ENCODE measurements at places on chromosomes 3 and 15. TPM values are rescaled to one million over a fixed set of nuclear protein-coding genes. Genes with fewer than 3 reads are reported as not detected.

GRCh38 chr3:180934638-180935037 lies 22.2 kb downstream of the FXR1 start:
- DNase-seq = no peak

Gene GPR149
- 0.16 TPM for total RNA-seq

GRCh38 chr3:98343647-98344507 lies 9.8 kb upstream of the OR5K4 start:
- DNase-seq = no peak

Gene WNT7A
- 9.0 TPM for total RNA-seq

Gene IL1RAP
- 17.3 TPM for total RNA-seq

- no peak for DNase-seq
These were observed 151.5 kb downstream of the LRRK1 start for GRCh38 chr15:101070502-101071273.

DNA sequence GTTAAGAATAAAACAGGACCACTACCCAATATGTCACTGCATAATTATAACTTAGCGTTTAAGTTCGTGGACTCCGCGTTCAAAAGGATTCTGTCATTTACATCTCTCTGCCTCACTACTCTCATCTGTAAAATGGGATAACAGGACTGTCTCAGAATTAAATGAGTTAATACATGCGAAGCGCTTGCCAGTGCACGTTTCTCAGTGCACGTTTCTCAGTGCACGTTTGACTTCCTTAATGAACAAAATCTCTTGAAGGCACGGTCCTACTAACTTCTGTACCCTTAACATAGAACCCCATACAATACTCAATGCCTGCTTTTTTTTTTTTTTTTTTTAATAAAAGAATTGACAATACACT lies 499 bp downstream of the RABL3 start:
- no peak for DNase-seq

GRCh38 chr3:177977381-177978158 lies 558.7 kb upstream of the KCNMB2 start:
- no peak for DNase-seq

Gene CTXND1
- 0.31 TPM for total RNA-seq

GRCh38 chr3:25074149-25074548 lies 353.9 kb upstream of the RARB start:
- no peak for DNase-seq

- DNase-seq = no peak
These were observed 35.2 kb downstream of the EFCAB12 start for GRCh38 chr3:129393271-129393670.

Gene KY
- 0.62 TPM for total RNA-seq

Gene NUDT16
- 15.9 TPM for total RNA-seq

GRCh38 chr3:4981294-4981664 lies 2.0 kb downstream of the BHLHE40 start:
- no peak for DNase-seq

GRCh38 chr15:39670687-39671086 lies 89.8 kb downstream of the THBS1 start:
- DNase-seq = no peak

- no peak for DNase-seq
These were observed 29.9 kb upstream of the TTC14 start for GRCh38 chr3:180571831-180572598.

- no peak for DNase-seq
These were observed 100.1 kb downstream of the TPRA1 start for GRCh38 chr3:127490271-127491023.

GRCh38 chr15:48500595-48500994 lies 144.9 kb downstream of the FBN1 start:
- DNase-seq = no peak

Gene GP5
- not detected for total RNA-seq

Gene PTH1R
- 2.3 TPM for total RNA-seq

Gene DUOXA2
- not detected for total RNA-seq

Gene TMCO5A
- not detected for total RNA-seq

All from occipital lobe (tissue), 3 donors.